T-helper 1 cell (primary cell): ENCODE measurements at places on chromosomes 4 and X.

DNA sequence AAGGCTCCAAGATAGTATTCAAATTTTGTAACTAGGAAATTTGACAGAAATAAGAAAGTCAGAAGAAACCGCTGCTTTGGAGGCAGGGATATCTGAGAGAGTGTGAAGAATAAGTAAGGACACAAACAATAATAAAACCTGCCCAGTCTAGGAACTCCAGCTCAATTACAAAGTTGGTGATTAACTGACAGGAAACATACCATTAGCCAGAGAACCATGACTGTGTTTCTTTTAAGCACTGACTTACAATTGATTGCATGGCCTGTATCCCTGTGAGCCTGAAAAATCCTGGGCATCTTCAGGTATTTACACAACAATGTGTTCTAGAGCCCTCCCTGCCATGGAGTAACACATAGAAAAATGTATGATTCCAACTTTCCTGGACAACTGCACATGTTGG is 127.4 kb downstream of the GRIA3 start:
- no peak for DNase-seq

DNA sequence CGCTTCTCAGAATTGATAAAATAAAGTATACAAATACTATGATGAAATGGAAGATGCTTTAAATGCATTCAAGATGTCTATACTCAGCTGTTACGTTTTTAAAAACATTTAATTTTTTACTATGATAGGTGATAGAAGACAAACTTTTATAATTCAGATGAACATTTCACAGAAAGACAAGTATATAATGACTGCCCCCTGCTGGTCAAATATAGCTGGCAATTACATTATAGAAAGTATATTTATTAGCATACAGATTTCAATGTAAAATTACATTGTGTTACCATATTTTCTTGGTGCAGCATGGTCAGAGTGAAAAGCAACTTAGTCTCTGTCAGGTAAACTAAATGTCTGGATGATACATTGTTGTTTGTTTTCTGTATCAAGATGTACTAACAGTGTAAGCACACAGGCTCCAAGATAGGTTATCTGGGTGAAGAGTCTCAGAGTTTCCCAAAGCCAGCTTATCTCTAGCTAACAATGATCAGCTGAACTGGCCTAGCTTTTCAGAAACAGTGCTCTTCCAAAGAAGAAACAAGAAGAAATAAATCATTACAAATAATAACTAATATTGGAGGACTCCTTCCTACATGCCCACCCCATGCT is 54.1 kb downstream of the SRPX start:
- no peak for DNase-seq

- DNase-seq = no peak
Measured at GRCh38 chr4:85367815-85368214, 107.1 kb upstream of the ARHGAP24 start.

GRCh38 chr4:38113551-38113950 is 153.4 kb downstream of the PTTG2 start:
- DNase-seq = no peak

GRCh38 chrX:119177278-119177677 is 49.7 kb upstream of the KIAA1210 start:
- DNase-seq = no peak

DNA sequence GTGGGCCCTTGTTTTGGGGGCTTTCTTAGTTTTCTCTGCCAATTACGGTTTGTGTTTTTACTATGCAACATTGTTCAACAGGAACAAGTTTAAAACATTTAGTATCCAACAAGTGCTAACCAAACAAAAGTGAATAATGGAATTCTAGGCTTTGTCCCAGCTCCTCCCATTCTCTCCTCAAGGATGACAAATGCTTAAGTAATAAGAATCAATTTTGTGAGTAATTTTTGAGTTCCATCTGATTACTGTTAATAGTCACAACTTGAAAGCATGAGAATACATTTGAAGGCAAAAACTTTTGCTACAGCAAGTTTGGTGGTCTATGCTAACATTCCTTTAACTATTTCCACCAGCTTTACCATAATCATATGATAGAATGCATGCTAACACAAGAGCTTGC is 78.1 kb upstream of the HPGD start:
- no peak for DNase-seq

DNA sequence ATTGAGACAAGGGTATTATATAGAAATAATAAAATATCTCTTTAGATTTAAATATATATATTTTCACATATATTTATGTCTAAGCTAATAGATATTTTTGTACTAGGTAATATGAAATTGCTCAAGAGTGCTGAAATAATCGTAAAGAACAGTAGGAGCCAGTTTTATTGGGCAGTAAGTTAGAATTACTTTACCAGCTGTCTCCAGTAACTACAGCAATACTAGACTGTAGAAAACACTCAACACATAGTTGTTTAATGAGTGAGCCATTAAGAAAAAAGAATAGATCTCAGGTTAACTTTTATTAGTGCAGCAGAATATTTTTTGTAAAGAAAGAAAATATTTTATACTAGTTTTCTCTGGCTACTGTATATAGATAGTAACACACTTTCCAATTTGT is 715.2 kb downstream of the TRIML1 start:
- DNase-seq = no peak

DNA sequence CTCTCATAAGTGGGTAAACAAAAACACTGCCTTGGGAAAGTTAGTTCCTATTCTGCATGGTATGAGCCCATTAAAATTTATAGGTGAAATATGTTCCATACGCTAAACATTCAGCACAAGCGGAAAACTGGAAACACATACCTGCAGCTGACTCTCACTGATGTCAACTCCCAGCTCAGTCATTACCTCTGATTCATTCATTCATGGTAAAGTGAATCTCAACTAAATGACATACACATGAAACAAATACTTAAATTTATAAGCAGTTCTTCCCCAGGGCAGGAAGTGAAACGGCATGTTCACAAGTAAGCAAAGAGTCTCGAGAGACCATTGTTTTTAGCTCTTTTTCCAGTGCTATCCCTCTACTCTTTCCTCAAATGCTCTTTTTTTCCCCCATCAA is 1.6 kb downstream of the SLC10A6 start:
- no peak for DNase-seq
